Fibroblast of skin of right biceps (primary cell): ENCODE measurements at places on chromosomes 11 and 22.

DNA sequence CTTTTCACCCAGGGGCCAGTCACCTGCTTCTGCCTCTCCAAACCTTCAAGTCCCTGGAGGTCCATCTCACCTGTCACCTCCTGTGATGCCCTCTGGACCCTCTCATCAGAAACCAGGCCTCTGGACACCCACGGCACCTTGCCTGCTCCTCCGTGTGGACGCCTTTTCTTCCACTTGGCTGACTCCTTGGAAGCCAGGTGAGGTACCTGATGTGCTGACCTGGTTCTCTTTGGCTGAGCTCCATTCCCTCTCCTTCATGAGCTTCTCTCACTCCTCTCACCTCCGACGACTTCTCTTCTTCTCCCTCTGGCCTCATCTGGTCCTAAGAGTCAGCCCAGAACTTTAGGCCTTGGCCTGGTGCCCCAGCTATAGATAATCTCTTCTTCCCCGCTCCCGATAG lies 99.3 kb downstream of the CEP164 start:
- no peak for DNase-seq

- no peak for DNase-seq
These were observed 1132.1 kb upstream of the CNTN5 start for GRCh38 chr11:97888641-97889040.

- DNase-seq, result no peak
These were observed 9.6 kb downstream of the CYB561A3 start for GRCh38 chr11:61352038-61352437.

- no peak for DNase-seq
These were observed 55.2 kb downstream of the PICALM start for GRCh38 chr11:86013713-86014112.

DNA sequence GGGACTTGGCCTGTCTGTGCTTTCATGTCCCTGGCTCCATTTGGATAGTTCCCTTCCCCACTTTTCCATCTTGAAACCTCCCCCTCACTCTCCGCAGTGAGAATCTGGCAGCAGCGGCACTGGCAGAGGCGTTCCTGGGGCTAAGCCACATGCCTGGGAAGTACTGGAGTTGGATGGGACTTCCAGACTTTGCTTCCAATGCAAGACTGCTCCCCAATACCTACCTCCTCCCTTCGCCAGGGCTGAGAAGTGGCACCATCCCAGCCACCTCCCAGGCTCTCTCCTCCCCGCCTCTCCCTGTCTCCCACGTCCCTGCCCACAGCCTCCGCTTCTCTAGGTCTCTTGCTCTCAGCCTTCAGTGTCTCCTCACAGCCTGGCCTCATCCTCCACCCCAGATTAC lies 16.6 kb downstream of the TST start:
- DNase-seq, result no peak

DNA sequence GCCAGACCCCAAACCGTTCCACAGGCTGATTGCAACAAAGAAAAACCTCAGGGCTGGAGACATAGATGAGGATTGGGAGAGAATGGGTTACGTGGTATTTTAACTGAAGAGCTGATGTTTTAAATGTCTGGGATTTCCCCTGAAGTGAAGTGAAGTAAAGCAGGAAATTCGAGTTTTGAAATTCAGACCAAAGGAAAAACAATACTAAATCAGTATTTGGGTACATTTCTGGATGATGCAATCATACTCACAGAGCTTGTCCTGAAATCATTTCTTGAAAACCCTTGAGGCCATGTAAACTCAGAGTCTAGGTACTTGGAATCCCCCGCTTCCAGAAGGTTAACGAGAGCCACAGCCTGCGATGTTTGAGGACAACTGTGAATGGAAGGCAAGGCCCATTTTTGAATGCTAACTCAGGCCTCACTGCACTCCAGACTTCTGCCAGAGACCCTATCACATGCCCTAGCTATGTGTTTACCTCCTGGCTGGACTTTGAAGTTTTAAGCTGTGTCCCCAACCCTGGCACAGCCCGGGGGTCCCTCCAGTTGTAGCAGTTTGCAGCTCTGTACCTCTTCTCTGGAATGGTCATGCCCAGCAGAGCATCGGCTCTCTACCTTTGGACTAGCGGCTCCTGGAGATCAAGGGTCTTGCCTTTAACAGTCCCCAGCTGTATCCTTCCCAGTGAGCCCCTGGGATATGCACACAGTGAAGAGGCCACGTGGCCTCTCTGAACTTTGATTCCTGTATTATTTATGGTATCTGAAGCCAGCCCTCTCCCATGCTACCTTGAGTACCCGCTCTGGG lies 5.4 kb upstream of the FTH1 start:
- peak; percentile 93 for DNase-seq

GRCh38 chr11:66850235-66850587 lies 6.7 kb upstream of the LRFN4 start:
- DNase-seq, result no peak

DNA sequence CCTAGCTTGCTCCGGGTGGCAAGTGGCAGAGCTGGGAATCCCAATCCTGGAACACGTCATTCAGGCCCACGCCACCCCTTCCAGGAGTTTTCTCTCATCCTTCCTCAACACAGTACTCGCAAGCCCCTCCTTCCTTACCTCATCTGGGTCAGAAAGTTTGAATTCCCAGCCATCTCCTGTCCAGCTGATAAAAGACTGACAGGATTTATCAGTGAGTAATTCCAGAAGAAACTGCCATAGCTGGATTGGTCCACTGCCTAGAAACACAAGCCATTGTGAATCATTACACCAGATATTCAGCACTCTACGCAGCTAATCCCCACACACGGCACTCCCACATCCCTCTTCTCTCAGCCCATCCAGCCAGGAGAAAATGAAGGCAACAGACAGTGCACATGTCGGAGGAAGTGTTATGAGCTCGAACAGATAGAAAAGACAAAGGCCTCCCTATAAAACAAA lies 124.0 kb downstream of the ETS1 start:
- DNase-seq, result peak; percentile 93

- no peak for DNase-seq
These were observed 15.7 kb upstream of the PAX6 start for GRCh38 chr11:31826536-31827438.

DNA sequence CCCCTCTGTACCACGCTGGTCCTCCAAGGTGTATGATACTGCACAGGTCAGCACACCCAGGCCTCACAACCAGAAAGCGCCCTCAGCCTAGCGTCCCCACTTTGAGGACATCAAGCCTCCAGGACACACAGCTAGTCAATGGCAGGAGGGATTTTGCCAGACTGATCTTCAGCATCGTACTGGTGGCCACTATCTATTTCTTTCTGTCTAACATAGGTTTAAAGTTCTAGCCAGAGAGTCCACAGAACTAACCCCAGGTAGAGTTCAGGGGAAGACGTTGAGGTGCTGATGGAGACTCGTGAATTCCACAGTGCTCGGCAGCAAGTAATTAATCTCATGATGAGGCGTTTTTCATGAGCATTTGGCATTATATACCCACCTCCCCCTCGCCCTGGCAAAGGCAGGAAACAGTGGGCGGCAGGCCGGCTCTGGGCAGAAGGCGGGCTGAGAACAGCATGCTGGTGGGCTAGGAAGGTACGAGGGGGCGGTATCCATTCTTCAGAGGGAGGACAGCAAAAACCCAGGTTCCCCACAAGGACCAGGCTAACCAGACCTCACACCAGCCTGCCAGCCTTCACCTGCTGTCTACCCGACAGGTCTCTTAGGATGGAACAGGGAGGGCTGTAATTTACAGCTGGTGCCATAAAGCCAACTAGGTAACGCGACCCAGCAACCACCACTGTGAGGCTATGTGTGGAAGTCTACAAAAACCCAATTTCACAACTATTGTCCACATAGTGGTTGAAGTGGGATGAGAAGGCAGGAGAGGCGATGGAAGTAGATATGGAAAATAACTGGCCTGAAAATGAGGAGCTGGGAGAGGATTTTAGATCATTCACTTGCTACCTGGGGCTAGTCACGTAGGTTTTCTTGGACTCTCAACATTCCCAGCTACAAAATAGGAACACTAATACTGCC lies 18.5 kb downstream of the MYH9 start:
- DNase-seq, result no peak

DNA sequence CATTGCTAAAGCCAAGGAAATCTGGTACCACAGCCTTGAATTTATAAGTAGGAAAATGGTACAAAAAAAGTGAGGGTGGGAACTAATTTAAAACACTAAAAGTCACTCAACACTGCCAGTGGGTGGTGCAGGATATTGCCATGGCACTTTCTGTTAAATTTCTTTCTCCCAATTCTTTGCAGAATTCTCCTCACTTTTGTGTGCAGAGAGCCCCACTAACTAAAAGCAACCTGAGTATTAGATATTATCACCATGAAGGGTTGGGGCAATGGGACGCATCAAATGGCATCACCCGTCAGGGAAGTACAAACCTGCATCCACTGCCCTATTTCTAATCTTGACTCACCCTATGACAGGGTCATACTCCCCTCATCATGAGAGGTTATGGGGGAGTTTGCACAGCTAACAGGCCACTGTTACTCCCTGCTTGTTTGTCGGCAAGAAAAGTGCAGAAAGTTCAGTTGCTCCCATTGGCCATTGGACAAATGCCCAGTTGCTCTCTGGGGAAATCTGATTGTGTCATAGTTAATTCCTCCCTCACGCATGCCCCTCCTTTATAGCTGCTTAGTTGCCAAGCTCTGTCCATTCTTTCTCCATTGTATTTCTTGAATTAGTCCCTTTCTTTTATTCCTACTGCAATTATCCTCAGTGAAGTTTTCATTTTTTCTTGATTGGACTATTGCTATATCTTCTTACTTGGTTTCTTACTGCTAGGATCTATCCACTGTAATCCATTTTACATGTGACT lies 93.8 kb upstream of the BLID start:
- peak; percentile 86 for DNase-seq

DNA sequence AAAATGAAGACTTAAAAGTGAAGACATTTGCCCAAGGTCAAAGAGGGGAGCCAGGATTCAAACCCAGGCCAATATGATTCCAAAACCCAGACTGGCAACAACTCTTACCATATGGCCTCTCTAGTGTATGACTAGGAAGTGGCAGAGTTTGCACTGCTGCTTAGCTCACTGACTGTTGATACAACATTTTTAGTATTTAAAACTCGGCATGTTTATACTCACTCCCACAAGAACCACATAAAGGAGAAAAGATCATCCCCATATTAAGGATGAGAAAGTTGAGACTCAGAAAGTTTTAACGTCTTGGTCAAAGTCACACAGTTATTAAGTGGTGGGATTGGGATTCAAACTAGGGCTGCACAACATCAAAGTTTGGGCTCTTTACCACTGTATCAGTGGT lies 81.7 kb downstream of the CCDC34 start:
- no peak for DNase-seq

GRCh38 chr11:69821511-69822040 lies 2.4 kb upstream of the FGF3 start:
- DNase-seq, result no peak

DNA sequence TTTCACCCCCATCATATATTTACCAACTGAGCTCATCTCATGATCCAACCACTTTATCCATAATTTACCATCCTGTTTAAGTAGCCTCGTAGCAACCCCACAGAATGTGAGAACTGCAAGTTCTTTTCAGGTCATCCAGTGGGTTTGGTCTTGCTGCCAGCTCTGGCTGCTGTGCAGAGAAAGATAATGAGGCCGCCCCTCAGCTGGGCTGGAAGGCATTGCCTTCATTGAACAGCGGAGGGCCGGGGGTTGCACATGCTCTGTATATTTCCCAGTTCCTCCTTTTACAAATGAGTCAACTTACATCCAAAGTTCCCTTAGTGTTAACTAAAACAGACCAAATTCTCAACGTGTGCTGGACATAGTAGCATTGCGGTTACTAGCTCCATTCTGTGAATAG lies 96.7 kb downstream of the SYN3 start:
- DNase-seq, result no peak

- no peak for DNase-seq
These were observed 40.8 kb upstream of the ST14 start for GRCh38 chr11:130118636-130119387.

GRCh38 chr11:66787934-66788758 lies 55.1 kb upstream of the RCE1 start:
- DNase-seq, result no peak

DNA sequence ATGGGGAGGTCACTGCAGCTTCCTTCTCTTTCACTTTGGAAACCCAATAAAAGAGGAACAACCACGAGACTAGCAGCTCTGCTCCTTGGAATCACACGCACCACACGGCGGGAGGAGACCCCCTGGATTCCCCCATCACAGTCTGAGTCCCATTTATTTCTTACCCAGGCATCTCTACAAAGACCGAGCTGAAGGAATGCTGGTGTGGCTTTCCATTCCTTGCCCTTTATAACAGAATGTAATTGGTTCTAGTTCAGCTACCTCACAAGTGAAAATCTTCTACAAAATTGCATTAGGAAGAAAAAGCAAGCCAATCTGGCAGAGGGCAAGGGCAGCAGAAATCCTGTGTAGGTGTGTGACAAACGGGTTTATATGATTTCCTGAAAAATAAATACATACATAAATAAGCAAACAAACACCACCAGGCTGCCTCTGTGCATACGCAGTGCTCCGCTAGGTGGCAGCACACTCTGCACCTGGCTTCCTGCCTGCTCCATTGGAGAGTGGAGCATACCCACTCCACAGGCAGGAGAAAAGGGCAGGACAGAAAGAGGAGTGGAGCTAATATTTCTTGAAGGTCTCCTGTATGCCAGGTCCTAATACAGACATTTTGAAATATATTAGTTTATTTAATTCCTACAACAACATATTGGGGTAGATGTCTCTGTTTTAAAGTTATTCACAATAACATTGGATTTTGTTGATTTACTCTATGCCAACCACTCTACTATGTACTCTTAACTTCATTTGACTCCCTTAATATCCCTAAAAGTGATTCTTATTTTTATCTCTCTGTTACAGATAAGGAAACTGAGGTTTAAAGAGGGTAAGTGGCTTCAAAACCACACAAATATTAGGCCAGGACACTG lies 673.1 kb downstream of the KCNA4 start:
- peak; percentile 38 for DNase-seq

GRCh38 chr22:39489094-39490068 lies 12.7 kb upstream of the MIEF1 start:
- DNase-seq, result no peak

DNA sequence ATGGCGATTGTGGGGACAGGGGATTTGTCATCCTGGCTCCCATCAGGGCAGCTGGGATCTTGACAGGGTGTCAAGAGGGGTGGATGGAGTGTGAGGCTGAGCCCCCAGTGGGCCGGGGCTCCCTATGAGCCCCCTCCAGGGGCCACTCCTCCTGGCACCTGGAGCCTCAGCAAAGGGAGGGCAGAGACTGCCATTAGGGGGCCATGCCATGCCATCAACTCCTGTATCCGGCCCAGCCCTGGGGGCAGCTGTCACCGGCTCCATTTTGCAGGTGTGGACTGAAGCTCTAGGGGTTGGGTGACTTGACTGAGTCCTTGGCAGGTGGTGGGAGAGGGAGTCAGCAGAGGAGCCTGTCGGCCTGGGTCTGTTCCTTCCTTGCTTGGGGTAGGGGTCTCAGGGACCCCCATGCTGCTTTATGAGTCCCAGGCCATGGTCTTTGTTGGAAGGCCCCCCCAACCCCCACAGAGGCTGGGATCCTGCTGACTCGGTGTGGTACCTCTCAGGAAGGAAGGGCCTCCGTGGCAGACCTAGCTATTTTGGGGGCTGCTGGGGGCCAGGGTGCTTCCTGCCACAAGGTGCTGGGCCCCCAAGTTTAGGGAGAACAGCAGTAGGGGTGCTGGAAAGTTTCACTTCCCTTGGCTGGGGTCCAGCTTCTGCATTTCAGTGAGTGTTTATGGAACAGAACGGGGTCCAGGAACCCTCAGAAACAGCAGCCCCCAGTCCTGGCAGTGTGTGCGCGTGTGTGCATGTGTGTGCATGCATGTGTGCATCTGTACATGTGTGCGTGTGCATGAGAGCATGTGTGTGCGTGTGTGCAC lies 1.5 kb downstream of the ACY3 start:
- no peak for DNase-seq
